Calu3 (cell line): ENCODE measurements at places on chromosomes 2 and 18.

- DNase-seq = no peak
Observed at GRCh38 chr2:10965241-10965843, 53.6 kb downstream of the KCNF1 start.

DNA sequence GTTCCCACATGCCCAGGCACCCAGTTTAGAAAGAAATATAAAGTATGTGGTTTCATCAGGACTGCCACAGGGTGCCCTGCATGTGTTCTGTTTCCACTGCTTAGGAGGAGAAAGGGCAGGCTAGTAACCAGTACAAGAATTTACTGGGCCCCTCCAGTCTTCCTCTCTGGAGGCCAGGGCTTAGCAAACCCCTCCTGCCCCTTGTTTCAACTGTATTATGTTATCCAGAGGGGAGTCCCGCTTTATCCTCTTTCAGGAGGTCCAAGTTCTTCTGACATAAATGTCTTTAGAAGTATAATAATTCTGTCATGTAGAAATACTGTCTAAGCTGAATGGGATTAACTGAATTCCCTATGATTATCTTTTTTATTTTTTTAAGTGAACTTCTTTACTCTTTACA, 132.1 kb downstream of the WDSUB1 start:
- DNase-seq = no peak

- no peak for DNase-seq
Observed at GRCh38 chr18:57352271-57352701, at the start of gene ST8SIA3. Gene ST8SIA3 (plus strand): TSS chr18:57352557. CDS start chr18:57352847, 290 bp downstream.

DNA sequence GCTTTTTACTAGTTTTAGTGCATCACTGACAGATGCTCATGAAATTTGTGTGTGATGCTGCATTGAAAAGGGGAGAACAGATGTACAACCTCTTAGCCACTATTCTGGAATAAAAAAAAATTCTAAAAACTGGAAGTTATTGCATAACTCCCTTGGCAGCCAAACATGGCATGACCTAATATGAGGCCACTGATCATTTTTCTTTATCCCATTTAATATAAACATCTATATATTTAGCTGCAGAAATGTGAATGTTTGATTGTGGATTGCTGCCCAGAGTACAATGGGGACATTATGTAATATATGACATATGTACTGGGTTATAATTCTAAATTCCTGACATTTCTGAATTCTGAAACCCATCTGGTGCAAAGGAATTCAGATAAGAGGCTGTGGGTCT, 86.5 kb downstream of the CDCA7 start:
- no peak for DNase-seq

DNA sequence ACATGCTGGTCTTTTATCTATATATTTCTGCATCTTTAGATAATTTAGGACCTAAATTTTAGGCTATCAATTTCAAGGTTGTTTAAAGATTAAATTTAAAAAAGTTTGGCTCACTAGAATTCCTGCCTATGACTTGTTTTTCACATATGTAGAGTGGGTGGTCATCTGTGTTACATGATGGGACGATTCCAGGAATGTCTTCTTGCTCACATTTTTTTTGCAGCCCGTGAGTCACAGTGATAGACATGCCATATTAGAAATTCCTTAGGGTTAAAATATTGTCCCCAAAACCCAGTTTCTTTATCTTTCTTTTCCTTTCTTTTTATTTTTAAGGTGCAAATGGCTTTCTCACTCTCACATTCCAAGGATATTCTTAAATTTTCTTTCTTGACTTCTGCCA, 652.0 kb downstream of the PLCL1 start:
- DNase-seq = no peak

- no peak for DNase-seq
Observed at GRCh38 chr18:22110461-22110924, 58.9 kb upstream of the GATA6 start.

- no peak for DNase-seq
Observed at GRCh38 chr2:216003876-216004696, 9.3 kb downstream of the MREG start.

- no peak for DNase-seq
Observed at GRCh38 chr18:25231327-25231691, 120.7 kb downstream of the ZNF521 start.

DNA sequence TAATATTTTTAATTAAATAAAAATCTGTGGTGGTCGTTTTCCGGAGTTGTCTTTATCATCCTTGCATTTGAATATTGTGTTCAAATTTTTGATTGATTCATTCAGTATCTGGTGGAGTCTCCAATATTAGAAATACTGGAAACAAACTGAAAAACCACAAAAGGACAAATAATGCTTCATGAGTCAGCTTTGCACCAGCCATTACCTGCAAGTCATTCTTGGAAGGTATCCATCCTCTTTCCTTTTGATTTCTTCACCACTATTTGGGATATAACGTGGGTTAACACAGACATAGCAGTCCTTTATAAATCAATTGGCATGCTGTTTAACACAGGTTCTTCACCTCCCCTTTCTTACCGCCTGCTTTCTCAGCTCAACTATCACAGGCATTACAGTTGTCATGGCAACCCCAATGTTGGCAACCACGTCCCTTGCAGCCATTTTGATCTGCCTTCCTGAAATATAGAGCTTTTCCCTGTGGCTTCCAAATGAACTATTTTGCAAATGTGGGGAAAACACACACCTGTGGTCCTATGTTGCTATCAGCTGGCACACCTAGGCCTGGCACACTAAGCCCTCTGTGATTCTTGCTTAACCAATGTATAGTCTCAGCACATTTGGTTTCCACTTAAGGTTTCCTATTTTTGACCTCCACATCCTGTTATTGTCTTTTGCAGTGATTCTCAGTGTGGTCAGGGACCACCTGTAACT, 6.5 kb downstream of the CTLA4 start:
- DNase-seq = no peak

GRCh38 chr2:182283512-182283911, 143.3 kb downstream of the PDE1A start:
- no peak for DNase-seq

DNA sequence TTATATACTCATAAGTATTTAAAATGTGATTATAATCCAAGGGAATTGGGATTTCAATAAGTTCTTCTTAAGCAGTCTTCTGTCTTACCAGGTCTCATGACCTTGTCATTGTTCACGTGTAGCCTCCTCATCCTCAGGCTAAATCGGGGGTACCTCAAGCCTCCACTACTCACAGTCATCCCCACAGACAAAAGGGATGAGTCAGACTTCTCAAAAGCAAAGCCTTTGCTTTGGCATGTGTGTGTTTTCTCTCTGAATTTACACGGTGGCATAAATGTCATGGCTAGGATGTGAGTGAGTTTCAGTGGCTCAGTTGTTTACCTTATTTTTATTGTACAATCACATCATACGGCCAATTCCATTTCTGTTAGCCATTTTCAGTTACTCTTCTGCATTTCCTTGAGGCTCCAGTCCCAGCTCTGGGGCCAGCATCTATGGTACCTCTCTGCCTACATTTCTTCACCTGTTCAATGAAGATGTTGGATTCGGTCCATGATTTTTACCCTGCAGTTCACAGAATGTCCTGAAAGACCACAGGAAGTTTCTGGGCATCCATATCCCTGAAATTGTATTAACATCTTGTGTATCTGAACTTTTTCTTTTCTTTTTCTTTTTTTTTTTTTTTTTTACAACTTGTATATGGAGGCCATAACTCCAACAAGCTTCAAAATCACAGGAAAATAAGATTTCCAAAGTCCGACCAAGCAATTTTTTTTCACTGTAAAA, 195.3 kb downstream of the FHOD3 start:
- DNase-seq = no peak

- no peak for DNase-seq
Observed at GRCh38 chr18:62288665-62289008, 36.5 kb upstream of the TNFRSF11A start.

- no peak for DNase-seq
Observed at GRCh38 chr2:228348516-228349064, 167.1 kb upstream of the SPHKAP start.

- no peak for DNase-seq
Observed at GRCh38 chr18:5068851-5069250, 128.2 kb downstream of the AKAIN1 start.

DNA sequence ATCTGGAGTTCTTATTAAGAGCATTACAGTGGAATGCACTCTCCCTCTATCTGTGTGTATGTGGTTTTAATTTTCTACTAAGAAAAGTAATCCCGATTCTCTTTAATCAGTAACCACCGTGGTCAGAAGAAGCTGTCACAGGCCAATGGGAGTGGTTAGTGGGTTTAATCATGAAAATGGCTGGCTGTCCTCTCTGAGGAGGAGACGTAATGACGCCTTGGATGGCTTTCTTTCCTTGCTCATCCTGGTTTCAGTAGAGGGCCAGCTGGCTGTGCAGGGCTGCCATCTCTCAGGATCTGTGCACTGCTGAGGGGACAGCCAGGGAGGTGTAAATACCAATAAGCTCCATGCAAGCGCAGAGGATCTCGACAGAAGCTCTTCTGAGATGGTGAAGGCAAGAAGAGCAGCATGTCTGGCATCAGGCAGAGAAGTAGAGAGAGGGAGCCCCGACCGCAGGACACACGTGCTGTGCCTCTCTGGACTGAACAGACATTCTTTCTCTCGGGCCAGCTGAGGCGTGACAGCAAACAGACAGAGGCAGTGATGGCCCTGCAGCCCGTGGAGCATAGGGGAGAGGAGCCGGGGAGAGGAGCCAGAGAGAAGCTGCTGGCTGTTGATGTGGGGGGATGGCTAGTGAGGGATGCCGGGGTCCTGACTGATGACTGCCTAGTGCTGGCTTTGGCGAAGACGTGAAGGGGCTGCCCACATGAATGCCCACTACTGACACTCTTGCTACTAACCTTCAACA, 65.1 kb upstream of the DAPL1 start:
- no peak for DNase-seq

DNA sequence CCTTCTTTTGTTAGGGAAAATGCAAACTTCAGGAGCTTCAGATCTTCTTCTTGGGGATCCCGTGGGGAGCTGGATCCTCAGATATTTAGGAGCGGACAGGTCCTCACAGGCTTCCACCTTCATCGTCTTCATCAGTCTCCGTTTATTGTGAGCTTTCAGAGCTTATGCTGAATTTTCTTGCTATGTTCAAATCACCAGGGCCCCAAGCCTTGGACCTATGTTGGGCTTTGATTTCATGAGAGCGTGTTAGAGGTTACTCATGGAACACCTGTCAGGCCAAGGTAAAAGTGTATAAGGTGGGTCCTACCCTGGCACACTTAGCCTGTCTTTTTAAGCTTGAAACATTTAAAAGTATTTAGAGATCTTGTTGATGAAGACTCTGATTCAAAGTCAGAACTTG, 212.9 kb downstream of the FAM210A start:
- no peak for DNase-seq

DNA sequence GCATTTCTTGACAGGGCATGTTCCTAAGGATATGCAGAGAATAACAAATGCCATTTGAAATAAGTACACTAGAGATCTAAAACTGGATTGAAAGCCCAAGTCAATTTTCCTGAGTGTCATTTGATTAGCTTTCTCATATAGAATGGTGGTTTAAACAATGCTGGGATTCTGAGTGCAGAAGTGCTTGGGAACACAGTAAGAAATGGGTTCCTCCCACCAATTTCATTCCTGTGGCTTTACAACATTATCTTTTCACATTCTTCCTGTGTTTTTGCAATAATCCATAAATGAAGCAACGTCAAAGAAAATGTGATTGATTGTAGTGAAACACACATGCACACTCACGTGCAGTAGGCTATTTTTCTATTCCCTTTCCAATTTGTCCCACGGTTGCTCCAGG, 1858.4 kb upstream of the PIK3C3 start:
- DNase-seq = no peak

DNA sequence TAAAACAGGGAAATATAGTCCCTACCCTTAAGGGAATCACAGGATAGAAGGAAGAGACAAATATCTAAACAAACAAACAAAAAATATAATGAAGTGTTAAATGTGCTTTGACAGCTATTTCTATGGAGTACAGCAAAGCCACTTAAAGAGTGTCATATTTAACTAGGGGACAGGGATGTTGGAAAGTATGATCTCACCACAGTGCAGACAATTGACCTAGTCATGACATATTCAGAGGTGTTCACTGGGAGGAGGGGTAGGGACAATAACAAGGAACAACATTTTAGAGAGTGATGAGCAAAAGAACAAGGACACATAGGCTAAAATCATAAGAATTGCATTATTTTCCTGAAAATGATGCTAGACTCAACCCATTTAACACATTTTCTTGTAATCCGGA, 107.5 kb downstream of the TMEM163 start:
- DNase-seq = no peak

- no peak for DNase-seq
Observed at GRCh38 chr2:30250421-30250820, 19.1 kb downstream of the LBH start.

DNA sequence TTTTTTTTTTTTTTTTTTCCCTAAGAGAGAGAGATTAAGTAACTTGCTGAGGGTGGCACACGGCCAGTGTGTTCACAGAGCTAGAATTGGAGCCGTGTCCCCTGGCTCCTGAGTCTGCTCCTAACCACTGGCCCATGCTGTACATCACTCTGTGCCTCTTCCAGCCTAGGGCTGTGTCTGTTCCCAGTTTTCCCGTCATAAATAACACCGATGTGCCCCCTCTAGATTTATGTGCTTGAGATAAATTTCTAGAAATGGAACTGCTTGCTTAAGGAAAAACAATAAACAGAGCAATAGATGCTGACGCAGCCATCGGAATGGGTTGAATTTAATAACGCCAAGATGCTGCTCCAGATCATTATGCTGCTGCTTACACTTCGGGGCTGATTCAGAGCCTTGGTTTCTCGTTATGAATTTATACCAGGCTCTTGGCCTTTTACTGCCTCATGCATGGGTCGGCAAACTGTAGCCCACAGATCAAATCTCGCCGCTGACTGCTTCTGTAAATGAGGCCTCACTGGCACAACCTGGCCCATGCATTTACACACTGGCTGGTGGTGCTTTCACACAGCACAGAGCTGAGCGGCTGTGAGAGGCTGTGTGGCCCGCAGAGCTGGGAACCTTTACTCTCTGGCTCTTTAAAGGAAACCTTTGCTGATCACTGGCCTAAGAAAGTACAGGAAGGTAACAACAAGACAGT, 58.1 kb downstream of the NDUFA10 start:
- DNase-seq = no peak

DNA sequence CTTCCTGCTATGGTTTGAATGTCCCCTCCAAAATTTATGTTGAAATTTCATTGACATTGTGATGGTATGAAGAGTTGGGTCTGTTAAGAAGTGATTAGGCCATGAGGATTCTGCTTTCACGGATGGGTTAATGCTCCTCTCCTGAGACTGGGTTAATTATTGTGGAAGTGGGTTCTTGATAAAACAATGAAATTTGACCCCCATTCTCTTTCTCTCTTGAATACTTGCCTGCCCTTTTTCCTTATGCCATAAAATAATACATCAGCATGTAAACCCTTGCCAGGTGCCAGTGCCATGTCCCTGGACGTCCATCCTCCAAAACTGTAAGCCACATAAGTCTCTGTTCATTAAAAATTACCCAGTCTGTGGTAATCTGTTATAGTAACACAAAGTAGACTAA, 352.8 kb downstream of the LRRTM4 start:
- DNase-seq = no peak

GRCh38 chr2:164134336-164134735, 398.5 kb upstream of the FIGN start:
- DNase-seq = no peak

DNA sequence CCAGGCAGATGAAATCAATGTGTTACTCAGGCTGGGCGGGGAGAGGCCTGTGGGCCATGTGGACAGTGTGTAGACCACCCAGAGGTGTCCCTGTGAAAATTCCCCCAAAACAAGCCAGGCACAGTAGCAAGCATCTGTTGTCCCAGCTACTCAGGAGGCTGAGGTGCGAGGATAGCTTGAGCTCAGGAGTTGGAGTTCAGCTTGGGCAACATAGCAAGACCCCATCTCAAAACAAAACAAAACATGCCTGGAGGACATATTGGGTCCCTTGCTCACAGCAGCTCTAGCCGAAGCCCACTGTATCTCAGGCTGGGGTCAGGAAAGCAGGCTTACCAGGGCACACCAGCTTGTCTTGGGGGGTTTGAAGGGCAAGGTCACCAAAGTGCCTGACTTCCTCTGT, 4.3 kb upstream of the PTMA start:
- DNase-seq = no peak
